ENCODE measurements at places on chromosomes 5 and 9. TPM values are rescaled to one million over a fixed set of nuclear protein-coding genes. Genes with fewer than 3 reads are reported as not detected.

DNA sequence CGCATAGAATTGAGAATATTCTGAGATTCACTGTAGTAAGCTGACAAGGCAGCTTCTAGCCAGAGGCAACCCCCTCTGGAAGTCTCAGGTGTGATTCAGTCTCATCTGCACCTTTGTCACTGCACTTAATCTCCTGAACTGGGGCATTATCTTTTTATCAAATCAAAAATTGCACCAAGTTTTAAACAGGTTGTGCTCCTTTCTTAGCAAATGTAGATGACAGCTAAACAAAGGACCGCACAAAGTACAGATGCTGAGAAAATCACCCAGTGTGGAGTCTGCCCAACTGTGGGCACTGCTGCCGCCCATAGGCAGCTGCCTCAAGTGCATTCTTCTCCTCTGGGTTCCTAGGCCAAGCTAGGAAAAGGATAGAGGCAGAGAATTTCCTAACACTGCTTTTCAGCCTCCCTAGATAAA is 51.1 kb downstream of the STARD4 start:
- no peak for DNase-seq

GRCh38 chr5:151318850-151319732 is 15.5 kb upstream of the SLC36A3 start:
- DNase-seq, result no peak

GRCh38 chr5:120096413-120096812 is 367.7 kb upstream of the PRR16 start:
- no peak for DNase-seq

Gene PCDHB16
- 4.1 TPM for total RNA-seq

Gene FGD3
- 21.6 TPM for total RNA-seq
